ENCODE measurements at places on chromosomes 4 and X.

- ATAC-seq = no peak
Measured at GRCh38 chr4:109810552-109811387, 4.8 kb upstream of the GAR1 start.

DNA sequence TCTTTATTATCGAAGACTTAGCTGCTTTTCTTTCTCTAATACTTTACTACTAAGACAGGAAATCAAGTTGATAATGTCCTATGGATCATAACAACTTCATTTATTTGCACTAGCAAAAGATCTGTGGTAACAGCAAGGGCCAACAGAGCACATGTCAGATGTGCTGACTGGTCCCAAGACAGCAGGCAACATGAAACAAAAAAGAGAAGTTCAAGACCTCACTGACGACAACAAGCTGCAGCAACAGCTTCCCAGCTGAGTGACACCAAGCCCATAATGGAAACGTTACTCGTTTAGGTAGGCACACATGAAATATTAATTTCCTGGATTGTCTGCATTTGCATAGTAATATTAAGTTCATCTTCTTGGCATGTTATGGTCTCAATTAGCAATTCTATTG, 126.9 kb downstream of the UNC5C start:
- no peak for ATAC-seq

DNA sequence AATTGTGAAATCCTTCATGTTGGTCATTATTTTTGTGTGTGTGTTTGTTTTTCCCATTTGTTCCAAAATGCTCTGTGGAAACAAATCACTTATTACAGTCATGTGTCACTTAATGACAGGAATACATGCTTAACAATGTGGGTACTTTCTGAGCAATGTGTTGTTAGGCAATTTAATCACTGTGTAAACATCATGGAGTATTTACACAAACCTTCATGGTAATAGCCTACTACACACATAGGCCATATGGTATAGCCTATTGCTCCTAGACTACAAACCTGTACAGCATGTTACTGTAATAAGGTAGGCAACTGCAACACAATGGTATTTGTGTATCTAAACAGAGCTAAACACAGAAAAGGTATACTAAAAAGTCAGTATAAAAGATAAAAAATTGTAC, 388.9 kb upstream of the PPP1R2C start:
- no peak for ATAC-seq

- no peak for ATAC-seq
Measured at GRCh38 chr4:68360231-68360968, 10.5 kb upstream of the YTHDC1 start.

DNA sequence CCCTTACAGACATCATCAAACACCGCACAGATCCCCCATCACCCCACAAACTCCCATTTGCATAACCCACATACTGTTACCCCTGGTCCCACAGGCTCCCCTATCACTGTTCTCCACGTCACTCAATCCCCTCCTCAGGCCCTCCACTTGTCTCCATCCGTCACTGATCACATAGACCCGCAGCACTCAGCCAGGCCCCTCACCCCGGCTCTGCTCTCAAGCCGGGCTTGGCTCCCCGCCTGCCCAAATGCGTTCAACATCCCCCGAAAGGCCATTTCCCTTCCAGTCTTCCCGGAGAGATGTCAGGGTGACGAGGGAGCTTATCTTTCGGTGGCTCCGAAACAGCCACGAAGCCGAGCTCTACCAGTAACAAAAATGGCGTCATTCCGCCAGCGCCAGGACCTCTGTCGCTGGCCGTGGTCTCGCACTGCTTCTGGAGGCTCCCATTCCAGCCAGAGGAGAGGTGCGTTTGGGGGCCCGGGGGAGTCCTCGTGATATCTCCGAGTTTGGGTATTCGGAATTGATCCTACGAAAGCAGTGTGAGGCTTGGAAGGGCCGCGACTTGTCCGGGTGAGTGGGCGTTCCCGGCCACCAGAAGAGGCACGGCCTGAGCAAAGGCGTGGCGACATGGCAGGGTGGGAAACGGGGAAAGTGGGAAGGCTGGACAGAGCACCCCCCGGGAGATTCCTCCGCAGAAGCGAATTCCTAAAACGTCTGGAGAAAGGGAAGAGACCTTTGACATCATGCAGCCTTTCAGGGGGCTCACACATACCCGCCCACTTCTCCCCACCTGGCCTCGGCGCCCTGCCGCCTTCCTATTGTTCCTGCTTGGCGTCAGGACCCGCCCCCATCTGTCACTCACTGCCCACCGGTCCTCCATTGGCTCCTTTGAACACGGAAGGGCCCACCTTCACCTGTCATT, at the start of gene ZNF630:
TSS of gene ZNF630 (minus strand) at position 577 of the 922 bp plus-strand sequence. CDS start 4,754 bp downstream, outside the sequence.
- ATAC-seq = peak; percentile 89

GRCh38 chr4:24956763-24957162, 43.9 kb upstream of the CCDC149 start:
- no peak for ATAC-seq

DNA sequence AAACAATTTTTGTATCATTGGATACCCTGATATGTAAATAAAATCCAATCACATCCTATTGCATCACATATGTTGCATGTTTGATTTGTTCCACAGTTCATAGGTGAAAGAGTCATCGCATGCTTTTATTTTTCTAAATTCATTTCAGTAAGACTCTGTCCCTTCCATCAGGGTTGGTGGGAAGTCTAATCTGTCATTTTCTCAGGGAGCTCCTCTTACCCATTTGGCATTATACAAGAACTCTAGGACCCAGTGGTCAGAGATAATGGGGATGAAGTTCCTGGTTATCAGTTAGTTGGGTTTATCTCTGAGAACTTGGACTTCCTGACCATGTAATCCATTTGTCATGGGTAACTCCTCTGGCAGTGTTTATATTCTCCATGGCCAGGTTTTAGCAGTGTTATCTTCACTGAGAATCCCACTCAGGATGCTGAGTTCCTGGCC, 227.1 kb upstream of the JADE1 start:
- no peak for ATAC-seq

- no peak for ATAC-seq
Measured at GRCh38 chrX:75291611-75292010, 17.7 kb downstream of the UPRT start.

- no peak for ATAC-seq
Measured at GRCh38 chrX:48966796-48967579, 4.7 kb downstream of the KCND1 start.

DNA sequence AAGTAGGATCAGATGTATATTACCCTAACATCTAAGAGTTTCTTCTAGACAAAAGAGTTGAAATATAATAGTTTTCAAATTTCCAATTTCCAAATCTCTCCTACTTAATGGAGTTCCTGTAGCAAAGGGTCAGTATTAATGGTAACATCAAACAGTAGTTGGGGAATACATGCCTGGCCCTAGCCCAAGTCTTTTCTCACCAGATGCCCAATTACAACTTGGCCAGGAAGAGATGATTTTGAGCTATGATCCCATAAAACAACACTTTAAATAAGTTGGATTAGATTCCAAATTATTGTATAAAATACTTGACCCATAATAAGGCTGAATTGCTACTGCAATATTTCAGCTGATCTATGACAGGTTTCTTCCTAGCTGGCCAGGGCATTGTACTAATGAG, 59.9 kb downstream of the MBNL3 start:
- ATAC-seq = no peak

DNA sequence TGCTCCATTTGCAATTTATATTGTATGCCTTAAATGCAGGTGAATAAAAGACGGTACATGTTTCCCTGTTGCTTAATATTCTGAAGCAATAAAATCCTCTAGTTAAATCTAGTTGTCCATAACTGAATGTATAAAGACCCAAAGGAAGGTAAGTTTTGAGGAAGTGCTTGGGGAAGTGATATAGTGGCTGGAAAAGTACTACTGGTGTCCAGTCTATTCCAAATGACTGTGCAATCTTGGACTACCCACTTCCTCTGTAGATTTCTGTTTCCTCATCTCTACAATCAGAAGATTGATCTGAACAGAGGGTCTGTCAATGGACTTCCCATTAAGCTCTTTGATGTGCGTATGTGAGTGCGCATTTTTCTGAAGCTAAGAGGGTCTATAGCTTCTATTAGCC, 17.0 kb downstream of the SNCA start:
- no peak for ATAC-seq

- ATAC-seq = no peak
Measured at GRCh38 chr4:5709207-5709575, 832 bp upstream of the EVC2 start.

DNA sequence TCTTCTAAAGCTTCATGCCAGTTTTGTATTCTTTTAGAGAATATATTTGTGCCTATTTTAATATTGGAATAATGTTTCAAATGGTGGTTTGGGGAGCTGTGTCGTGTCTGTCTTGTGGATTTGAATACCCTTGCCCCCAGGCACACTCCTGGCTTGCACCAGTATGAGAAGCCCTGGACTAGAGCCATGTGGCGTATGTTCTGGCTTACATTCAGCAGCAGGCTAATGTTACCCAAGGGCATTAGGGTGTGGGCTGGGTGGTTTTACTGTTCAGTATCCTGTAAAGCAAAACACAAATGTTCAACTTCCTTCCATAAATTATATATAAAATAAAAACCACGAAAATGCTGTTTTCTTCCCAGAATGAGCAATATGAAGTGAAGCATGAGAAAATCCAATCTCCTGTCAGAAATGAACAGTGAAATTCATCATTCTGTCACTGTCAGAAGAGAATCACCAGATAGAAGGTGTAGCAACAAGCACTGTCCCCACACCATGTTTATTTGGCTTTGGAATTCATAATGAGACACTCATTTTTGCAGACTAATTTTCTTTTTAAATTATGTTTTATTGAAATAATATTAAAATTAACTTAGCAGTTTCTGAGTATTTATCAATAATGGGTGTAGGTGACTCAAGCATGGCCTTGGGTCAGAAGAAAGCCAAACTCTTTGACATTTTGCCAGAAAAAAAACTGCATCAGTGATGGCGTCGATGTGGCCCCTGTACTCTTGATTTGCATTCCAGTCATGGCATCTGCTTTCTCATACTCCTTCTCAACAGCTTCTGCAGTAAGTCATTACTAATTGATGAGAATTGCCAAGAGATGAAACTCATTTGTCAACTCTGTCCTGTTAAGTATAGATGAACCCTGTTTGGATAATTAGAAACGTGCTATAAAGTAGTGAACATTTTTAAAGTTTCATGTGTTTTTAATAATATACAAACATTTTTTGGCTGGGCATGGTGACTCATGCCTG, 43.8 kb downstream of the WWC2 start:
- peak; percentile 62 for ATAC-seq

- ATAC-seq = no peak
Measured at GRCh38 chr4:2615821-2616220, 79.4 kb downstream of the FAM193A start.

DNA sequence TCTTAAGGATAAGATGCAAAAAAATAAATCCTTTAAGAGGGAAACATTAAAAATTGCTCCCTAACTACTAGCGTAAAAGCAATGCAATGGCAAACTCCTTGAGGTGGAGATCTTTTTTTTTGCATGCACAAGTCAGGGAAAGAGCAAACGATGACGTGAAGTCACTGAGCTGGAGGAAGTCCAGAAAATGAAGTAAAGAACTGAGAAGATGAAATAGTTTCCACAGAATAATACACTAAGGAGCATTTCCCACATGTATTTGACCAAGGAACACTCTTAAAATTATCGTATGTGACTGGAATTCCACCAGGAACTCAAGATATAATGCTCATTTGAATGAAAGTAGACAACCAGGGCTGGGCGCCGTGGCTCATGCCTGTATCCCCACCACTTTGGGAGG, 21.0 kb upstream of the DOCK11 start:
- no peak for ATAC-seq

DNA sequence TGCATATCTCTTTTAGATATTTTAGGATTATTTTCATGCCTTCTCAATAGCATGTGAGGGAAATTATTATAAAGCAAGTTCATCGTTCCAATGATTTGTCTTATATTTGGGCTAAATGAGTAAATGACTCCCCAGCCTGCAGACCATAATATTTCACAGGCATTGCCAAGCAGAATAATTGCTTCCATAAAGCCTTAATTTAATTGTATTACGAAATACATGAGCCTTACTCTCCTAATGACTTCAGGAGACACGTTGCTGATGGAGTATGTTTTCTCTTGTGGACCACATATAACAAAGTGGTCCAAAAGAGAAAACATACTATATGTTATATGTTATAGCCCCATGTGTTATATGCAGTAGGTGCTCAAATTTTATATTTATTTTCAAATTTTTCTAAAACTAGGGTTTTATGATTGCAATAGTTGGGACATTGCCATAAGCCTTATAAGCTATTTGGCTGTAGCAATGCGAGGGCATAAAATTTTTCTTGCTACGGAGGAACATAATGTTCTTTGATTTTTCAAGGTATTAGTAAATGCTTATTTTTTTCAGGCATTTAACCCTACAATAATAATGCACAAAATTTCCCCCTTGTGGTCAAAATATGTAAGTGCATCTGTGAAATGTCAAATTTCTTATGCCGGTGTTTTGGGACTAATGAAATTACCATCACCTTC, 26.2 kb upstream of the TMPRSS11D start:
- no peak for ATAC-seq

DNA sequence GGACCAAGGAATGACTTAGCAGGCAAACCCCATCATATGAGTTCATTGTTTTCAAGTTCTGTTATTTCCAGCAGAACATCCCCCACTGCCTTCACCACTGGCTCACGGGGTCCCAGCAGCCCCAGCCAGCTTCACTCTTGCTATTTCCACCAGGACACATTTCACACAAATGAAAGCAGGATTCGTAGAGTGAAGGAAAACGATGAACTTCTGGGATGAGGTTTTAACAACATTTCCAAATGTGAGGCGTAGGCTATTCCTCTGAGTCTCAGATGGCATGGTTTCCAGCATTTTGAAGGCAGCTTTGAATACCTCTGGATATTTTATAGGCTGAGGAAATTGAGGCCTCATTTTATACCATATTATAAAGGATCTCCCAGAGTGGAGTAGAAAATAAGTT, 32.9 kb upstream of the EGFL6 start:
- no peak for ATAC-seq

GRCh38 chrX:4741024-4741423, 1027.6 kb upstream of the PRKX start:
- ATAC-seq = no peak

GRCh38 chrX:149491812-149492211, 13.3 kb downstream of the IDS start:
- ATAC-seq = no peak

DNA sequence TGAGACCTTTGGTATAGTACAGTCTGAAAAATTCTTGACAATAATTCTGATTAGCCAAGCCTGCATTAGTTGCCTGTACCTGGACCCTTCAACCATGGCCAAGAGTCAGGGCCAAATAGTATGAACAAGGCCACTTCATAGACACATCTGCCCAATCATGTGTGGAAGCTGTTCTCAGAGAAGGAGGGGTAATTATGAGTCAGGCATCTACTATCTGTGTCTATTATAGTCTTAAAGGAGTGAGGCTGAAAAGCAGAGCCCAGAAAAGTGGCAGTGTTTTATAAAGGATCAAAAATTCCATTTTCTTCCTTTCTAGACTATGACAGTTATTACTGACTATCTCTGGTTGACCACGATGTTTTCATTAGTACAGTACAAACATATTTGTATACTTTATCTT, 5.0 kb upstream of the ADGRL3 start:
- no peak for ATAC-seq

GRCh38 chr4:39464886-39465501, 6.1 kb downstream of the LIAS start:
- ATAC-seq = no peak

Data from gastroesophageal sphincter (tissue), 4 donors.